IMR-90 (cell line): ENCODE measurements at places on chromosomes 1 and 21.

GRCh38 chr21:38819719-38820159 is 14.0 kb downstream of the ETS2 start:
- peak; percentile 77 for DNase-seq

GRCh38 chr1:193144361-193144938 is 22.6 kb downstream of the CDC73 start:
- no peak for DNase-seq

- no peak for DNase-seq
Observed at GRCh38 chr1:29635501-29636263, 399.4 kb downstream of the PTPRU start.

- no peak for DNase-seq
Observed at GRCh38 chr1:115958866-115959265, 17.4 kb upstream of the SLC22A15 start.
